Stimulated activated CD4-positive, alpha-beta T cell treated with anti-CD3 and anti-CD28 coated beads, TNF-alpha, amount 100 ng/mL, for 1 hour (primary cell): ENCODE measurements at places on chromosomes 5 and 9.

DNA sequence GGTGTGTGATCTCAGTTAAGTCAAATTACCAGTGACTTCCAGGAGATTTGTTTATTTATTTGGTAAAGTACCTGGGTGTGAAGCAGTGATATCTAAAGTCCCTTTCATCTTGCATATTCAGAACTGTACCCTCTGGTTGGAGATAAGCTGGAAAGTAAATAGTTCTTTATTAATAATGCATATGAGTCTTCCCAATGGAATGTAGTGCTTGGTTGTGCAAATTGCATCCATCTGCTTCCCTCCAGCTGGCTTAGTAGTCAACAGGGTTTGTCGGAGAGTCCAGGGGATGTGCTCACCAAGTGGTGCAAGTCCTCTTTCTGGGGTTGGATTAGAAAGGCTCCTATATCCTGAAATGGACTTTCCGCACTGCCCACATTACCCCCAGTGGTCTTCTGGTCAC lies 42.0 kb downstream of the TRPM3 start:
- no peak for DNase-seq

DNA sequence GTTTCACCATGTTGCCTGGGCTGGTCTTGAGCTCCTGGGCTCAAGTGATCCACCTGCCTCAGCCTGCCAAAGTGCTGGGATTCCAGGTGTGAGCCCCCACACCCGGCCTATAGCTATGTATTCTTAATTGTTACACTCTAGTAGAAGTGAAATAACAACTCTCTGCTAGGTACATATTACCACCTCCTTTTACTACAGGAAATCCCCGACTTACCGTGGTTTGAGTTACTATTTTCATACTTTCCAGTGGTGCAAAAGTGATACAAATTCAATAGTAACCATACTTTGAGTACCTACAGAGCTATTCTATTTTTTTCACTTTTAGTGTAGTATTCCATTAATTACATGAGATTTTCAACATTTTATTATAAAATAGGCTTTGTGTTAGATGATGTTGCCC lies 719 bp downstream of the ARL14EPL start:
- no peak for DNase-seq

DNA sequence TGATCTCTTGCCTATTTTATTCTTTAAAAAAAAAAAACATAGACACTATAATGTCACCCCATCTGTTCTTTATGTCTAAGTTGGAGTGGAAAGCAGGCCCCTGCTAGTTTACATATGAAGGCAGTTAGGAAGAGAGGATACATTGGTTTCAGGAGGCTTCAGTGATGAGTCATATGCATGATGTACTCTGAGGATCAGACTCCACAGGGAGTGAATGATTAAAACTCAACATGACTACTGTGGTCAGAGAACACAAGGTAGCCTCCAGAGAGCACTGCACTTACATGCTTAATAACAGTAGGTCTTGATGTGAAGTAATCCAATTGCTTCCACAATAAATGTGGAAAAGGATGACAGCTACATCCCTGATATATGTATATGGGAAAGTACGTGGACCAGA lies 22.7 kb upstream of the FSTL4 start:
- DNase-seq = no peak

DNA sequence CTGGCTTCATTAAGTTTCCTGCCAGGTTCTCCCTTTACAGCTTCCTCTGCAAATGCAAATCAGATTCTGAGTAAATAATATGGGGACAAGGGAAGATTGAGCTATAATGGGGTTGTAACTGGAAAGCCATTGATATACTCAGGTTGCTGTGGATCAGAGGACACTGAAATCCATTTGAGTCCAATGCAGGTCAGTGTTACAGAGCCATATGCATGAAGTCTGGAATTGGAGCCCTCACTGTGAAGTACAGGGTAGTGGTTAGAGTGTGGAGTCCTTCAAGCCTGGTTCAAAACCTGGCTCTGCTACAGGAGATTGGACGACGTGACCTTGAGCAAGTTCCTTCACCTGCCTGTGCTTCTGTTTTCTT lies 48.7 kb downstream of the TIMD4 start:
- DNase-seq = no peak

DNA sequence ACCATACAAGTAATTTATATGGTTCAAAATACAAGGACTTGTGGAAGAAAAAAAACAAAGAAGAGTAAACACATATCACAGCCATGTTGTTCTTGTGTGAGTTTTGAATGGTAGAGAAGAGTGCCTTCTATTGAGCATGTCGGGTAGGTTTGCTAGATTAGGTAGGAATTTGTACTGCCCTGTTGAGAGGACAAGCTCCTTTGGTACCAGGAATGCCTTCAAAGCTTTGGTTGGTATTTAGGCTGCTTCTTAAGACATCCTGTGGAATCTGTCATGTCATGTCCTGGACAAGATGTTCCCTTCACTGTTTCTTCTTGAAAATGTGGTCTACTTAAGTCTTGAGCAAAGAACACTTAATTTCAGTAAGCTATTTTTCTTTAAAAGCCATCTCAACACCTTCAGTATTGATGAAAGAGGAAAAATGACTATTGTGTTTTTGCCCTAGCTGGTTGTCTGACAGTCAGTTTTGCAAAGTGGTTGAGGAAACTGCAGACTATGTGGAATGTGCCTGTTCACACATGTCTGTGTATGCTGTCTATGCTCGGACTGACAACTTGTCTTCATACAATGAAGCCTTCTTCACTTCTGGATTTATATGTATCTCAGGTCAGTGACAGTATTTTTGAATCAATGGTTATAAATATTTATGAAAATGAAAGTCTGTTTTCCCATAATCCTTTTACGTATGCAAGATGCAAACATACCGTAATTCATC lies 296.9 kb downstream of the ADGRV1 start:
- DNase-seq = no peak

- no peak for DNase-seq
Measured at GRCh38 chr9:34459356-34459755, 751 bp downstream of the DNAI1 start.

GRCh38 chr9:124488641-124489210 lies 18.5 kb downstream of the NR5A1 start:
- no peak for DNase-seq

DNA sequence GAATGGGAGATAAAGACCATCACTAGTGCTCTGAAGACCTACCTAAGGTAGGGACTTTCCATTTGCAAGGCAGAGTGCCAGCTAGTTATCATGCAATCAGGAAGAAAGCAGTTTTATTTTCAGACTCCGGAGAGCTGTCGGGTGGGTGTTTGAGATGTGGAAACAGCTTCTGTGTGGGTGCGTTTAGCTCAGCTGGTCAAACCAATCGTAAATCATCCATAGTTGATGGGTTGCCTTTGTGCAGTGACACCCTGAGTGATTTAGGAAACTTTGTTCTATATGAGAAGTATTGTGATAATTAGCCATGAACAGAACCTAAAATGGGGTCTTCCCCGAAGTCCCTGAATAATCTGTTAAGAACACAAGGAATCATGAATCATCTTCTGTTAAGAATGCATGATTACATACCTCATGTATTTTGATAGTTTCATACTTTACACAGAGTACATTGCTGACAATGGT lies 284.3 kb downstream of the ARHGAP26 start:
- DNase-seq = no peak

GRCh38 chr9:120306561-120306960 lies 273.4 kb downstream of the CDK5RAP2 start:
- no peak for DNase-seq

DNA sequence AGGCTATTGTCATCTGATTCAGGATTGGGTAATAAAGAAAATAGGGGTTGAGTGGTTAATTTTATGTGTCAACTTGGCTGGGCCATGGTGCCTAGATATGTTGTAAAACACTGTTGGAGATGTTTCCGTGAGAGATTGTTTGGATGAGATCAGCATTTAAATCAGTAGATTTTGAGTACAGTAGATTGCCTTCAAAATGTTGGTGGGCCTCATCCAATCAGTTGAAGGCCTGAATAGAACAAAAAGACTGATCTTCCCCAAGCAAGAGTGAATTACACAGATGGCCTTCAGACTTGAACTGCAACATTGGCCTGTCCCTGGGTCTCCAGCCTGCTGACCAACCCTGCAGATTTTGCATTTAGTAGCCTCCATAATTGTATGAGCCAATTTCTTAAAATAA lies 401.3 kb upstream of the KIF2A start:
- no peak for DNase-seq

DNA sequence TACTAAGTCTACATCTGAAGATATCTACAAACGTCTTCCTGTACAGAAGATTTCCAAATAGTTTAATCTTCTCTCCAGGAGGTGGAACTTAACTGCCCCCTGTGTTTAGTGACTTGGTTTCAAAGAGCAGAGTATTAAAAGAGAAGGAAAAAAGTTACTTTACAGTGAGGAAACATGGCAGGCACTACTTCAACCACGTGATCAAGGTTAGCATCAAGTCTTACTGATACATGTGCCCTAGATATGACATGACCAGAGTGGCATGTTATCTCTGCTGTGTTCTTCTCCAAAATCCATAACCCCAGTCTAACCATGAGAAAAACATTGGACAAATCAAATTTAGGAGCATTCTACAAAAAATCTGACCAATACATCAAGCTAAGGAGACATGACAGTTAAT lies 125.8 kb downstream of the ADAMTS12 start:
- no peak for DNase-seq

DNA sequence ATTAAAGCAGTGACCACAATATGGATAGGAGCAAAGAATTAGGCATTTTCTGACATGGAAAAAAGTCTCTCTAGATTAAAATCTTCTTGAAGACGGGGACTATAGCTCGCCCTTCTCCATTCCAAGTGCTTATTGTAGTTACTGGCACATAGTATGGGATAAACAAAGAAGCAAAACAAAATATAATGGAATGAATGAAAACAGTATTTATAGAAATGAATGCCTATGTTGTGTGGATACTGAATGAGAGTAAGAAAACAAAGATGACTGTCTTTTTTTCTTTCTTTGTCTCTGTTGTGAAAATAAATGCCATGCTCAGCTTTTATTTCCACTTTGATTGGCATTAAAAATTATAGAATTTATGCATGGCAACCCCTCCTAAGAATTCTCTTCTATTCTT lies 1414.3 kb upstream of the ACO1 start:
- DNase-seq = no peak
